ENCODE measurements at places on chromosomes 5 and 9.

DNA sequence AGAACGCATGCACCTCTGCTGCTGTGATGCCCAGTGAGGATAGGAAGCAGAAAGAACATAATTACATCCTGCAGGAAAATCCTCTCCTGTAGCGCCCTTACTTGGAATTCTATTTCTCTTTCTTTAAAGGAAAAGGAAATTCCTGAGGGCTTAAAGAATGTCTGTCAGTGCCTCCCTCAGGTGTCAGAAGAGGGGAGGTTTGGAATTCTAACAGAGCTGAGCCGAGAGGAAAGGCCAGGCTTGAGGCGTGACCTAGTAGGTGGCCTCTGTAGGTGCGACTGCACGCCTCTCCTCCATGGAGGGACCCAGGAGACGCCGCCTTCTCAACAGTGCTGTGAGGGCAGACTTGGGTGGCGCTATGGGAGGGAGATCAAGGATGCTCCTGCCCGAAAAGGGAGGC lies 55.9 kb upstream of the ERCC6L2 start:
- DNase-seq, result no peak

GRCh38 chr5:38528162-38528703 lies 28.2 kb downstream of the LIFR start:
- no peak for DNase-seq

- DNase-seq, result no peak
Measured at GRCh38 chr5:95471942-95472341, 80.8 kb downstream of the FAM81B start.

- no peak for DNase-seq
Measured at GRCh38 chr5:94196953-94197352, 421.5 kb downstream of the KIAA0825 start.

DNA sequence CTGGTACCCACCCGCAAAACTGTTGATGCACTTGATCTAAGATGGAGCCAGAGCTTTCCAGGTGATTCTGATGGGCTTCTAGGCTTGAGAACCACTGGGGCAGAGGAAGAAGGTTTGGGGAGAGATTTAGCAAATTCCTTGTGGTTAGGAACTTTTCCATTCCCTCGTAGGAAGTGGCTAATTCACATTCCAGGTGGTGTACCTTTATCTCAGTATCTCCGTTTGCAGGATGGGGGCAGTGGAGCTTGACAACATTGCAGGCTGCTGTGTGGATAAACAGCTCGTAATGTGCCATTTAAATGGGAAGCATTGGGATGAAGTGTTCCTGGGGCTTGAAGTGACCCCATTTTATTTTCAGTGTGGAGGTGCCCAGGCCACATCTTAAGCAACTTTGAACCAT lies 172.9 kb upstream of the IL12B start:
- no peak for DNase-seq

DNA sequence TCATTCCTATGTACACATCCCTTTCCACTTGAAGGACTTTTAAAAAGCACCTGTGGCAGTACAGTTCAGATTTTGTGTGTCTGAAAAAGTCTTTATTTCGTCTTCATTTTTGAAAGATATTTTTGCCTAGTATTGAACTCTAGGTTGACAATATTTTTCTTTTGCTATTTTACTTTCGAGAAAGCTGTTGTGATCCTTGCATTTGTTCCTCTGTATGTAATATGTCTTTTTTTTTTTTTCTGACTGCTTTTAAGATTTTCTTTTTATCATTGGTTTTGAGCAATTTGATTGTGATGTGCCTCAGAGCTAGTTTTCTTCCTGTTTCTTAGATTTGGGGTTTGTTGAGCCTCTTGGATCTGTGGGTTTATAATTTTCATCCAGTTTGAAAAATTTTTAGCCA lies 13.3 kb downstream of the LCP2 start:
- no peak for DNase-seq

- DNase-seq, result no peak
Measured at GRCh38 chr9:106798016-106798799, 64.8 kb upstream of the ZNF462 start.

DNA sequence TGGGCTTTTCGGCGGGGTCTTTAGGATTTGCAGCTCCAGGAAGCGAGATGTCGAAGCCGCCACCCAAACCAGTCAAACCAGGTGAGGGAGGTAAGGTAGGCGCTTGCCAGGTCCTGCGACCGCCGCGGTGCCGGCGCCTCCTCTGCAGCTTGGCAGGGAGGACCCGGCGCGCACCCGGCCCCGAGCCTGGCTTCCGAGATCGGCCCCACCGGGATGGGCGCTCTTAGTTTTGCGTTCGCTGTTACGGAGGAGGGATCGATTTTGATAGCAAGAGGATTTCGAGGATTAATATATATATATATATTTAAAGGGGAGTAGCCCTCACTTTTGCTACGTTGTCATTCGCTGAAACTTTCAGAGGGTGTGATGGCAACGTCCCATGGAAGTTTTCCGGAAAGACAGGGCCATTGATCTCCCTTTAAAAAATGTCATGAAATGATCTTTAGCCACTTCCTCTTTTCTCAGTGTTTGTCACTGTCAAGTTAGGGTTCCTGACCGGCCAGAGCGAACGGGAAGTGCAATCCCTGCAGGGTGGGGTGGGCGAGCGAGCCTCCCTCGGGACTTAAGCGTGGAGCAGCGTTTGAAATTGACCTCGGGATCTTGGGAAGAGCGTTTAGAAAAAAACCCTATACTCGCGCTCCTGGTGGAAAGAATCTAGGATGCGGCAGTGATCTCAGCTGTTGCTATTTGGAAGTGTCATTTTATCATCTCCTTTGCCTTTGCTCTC lies 495 bp downstream of the OSTF1 start:
- peak; percentile 33 for DNase-seq

GRCh38 chr9:33778700-33779351 lies 16.5 kb upstream of the PRSS3 start:
- peak; percentile 48 for DNase-seq

- DNase-seq, result no peak
Measured at GRCh38 chr9:93902780-93903655, 52.1 kb downstream of the BARX1 start.
